PC-9 (cell line): ENCODE measurements at places on chromosomes 2 and 18.
A peak's percentile ranks its signal among the peaks of the same experiment; 100 is the strongest.

- H3K4me1 ChIP-seq: no peaks in the 10 kb centered on the region
- peaks cover 19% of the 10 kb centered on the region; the same call in 1 of the 2 replicates for H3K27me3 ChIP-seq
- H3K4me3 ChIP-seq: no peak overlapping the region
- no peak overlapping the region for H3K27ac ChIP-seq
- H3K36me3 ChIP-seq: no peaks in the 10 kb centered on the region
These were observed 2.0 kb upstream of the MYT1L start for GRCh38 chr2:2333076-2333475.

DNA sequence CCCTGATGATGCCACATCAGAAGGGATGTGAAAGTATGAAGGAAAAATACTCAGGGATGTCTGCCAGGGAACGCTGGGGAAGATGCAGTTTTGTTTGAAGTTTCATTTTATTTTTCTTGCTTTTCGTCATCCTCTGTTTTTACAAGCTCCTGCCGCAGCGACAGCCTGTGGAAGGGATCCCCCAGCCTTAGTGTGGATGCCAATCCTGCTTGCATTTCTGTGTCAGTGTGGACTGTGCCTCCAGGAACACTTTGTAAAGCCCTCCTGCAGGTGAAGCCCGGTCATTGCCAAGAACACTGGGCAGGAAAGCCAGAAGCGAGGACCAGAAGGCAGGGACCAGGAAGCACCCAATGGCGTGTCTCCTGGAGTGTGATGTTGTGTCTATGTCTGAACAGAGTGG is 234.3 kb downstream of the SEPTIN10 start:
- H3K36me3 ChIP-seq: no peaks in the 10 kb centered on the region
- no peak overlapping the region for H3K27ac ChIP-seq
- DNase-seq: no peak

DNA sequence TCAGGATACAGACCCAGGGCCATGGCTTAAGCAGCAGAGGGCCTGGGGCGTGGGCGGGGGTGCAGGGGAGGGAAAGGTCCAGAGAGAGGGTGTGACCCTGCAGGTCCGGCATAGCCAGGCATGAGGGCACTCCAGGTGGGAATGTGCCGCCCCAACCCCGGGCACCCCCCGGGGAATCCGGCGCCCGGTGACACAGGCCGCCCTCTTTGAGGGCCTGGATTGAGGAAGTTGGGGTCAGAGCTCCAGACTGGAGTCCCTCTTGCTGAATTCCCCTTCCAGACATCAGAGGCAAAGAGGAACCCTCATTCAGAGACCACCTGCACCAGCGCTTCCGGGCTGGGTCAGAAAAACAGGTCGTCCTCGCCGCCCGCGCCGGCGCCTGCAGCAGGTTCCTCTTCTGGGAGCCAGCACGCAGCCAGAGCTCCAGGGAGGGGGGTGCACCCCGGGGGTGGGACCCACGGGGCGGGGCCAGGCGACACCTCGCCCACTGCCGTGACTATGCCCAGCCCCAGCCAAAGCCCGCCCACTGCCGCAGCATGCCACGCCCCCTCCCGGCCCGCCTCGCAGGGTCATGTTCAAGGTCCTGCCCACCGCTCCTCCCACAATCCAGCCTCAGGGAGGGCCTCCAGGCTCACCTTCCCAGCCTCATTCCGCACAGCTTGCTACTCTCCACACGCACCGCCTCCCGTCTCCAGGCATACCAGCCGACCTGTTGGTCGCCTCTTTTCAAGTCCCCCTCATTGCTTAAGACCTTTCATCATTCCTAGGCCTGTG is 98.3 kb upstream of the ID2 start:
- H3K4me3 ChIP-seq: no peak overlapping the region
- H3K27ac ChIP-seq: no peak overlapping the region
- H3K36me3 ChIP-seq: no peaks in the 10 kb centered on the region

GRCh38 chr2:176675271-176675949 is 406.2 kb downstream of the MTX2 start:
- H3K4me1 ChIP-seq: no peaks in the 10 kb centered on the region
- no peak overlapping the region for H3K4me3 ChIP-seq
- no peak for DNase-seq
- no peak overlapping the region for H3K27ac ChIP-seq

- no peak overlapping the region for H3K27ac ChIP-seq
- peaks cover 47% of the 10 kb centered on the region for H3K4me1 ChIP-seq
- no peak for DNase-seq
- no peak overlapping the region for H3K4me3 ChIP-seq
- H3K36me3 ChIP-seq: peaks cover 24% of the 10 kb centered on the region; the same call in 1 of the 2 replicates
These were observed 4.9 kb downstream of the INHBB start for GRCh38 chr2:120350801-120351320.

GRCh38 chr2:85705680-85706039 is 11.5 kb downstream of the GNLY start:
- H3K36me3 ChIP-seq: no peaks in the 10 kb centered on the region
- H3K4me1 ChIP-seq: peaks cover 54% of the 10 kb centered on the region
- H3K4me3 ChIP-seq: 0 out of 2 replicates have a peak overlapping the region, but pooled peaks have one; percentile 17

- H3K4me3 ChIP-seq: no peak overlapping the region
- H3K36me3 ChIP-seq: no peaks in the 10 kb centered on the region
- H3K4me1 ChIP-seq: no peaks in the 10 kb centered on the region
- H3K27ac ChIP-seq: no peak overlapping the region
- DNase-seq: no peak
These were observed 20.1 kb upstream of the MREG start for GRCh38 chr2:216033403-216033802.

DNA sequence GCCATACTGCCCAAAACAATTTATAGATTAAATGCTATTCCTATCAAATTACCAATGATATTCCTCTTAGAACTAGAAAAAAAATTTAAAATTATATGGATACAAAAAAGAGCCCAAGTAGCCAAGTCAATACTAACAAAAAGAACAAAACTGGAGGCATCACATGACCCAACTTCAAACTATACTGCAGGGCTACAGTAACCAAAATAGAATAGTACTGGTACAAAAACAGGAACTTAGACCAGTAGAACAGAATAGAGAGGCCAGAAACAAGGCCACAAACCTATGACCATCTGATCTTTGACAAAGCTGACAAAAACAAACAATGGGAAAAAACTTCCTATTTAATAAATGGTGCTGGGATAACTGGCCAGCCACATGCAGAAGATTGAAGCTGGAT is 86.1 kb upstream of the KYNU start:
- no peaks in the 10 kb centered on the region for H3K27me3 ChIP-seq
- no peaks in the 10 kb centered on the region for H3K4me1 ChIP-seq
- no peak for DNase-seq
- no peak overlapping the region for H3K4me3 ChIP-seq
- no peaks in the 10 kb centered on the region for H3K36me3 ChIP-seq

DNA sequence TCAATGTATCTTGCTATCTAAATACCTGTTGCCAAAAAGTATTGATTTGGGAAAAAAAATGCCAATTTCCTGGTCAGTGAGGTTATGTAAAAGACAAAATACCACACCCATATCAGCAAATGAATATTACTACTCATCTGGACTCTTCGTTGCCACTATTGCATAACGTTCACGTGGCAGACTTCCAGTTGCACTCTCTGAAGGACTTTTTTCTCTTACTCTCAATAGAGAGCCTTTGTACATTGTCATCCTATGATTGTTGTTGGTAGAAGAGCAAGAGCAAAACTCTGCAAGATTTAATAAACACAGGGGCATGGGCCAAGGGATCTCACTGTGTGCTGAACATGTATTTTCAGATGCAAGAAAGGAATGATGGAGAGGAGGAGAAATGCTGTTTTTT is 689.8 kb downstream of the MBD2 start:
- H3K27me3 ChIP-seq: no peaks in the 10 kb centered on the region
- no peaks in the 10 kb centered on the region for H3K4me1 ChIP-seq
- H3K27ac ChIP-seq: no peak overlapping the region
- no peak overlapping the region for H3K4me3 ChIP-seq
- no peaks in the 10 kb centered on the region for H3K36me3 ChIP-seq
- no peak for DNase-seq

DNA sequence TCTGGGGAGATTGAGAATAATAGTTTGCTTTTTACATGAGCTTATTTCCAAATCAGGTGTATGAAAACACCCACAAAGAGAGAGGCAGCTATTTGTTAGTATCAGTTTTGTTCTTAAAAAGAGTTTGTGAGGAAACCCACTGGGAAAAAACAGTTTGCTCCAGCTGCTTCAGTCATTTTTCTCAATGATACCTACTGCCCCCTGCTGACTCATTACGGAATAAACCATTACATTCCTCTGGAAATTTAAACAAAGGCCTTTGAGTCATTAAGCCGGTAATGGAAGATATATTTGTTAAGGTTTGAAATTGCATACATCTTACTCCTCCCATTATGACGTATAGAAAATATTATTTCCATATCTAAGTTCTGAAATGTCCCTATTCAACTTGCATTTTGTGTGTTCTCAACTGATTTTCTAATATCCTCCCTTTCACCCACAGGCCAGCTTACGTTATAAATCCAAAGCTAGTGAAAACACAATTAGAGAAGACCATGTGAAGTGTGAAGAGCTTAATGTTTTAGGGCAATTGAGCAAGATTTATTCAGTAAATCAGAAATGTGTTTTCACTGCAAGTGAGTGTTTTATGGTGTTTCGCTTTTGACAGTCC is 761.6 kb downstream of the DSC3 start:
- H3K36me3 ChIP-seq: no peaks in the 10 kb centered on the region
- H3K4me3 ChIP-seq: no peak overlapping the region
- H3K27ac ChIP-seq: no peak overlapping the region
- H3K27me3 ChIP-seq: no peaks in the 10 kb centered on the region
- peak; percentile 2 for DNase-seq

DNA sequence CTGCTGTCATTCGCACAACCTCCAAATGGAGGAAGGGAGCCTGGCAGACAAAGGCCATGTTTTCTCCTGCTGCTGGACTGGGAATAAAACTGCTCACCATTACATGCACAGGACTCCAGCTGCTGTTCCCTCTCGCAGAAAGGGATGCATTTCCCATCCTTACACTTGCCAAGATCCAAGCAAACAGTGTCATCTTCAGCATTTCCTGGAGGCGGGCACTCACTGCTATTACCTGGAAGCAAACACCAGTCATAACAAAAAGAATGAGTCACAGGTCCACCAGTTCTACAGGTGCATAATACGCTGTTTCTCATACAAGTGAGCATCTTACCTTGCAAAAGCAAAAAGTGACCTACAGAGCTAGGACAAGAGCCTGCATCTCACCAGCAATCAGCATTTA is 22.7 kb downstream of the IAH1 start:
- H3K4me3 ChIP-seq: no peak overlapping the region
- no peaks in the 10 kb centered on the region for H3K27me3 ChIP-seq
- peaks cover 47% of the 10 kb centered on the region for H3K36me3 ChIP-seq
- H3K27ac ChIP-seq: no peak overlapping the region
- no peak for DNase-seq

DNA sequence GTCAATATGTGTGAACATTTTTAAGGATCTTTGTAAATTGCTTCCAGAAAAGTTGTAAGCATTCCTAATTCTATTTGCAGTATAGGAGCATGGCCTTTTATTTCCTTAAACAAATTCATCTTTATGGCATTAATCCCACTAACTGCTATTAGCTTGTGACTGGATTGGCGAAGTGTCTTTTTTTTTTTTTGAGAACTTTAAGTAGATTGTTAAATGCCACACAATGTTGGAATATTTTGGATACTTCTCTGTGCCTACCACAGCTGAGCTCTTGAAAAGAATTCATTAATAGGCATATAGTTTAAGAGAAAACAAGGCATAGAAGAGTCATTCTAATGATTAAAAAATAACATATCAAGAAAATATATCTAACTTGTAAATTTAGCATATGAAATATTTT is 129.7 kb downstream of the LAMA3 start:
- no peaks in the 10 kb centered on the region for H3K27me3 ChIP-seq
- H3K27ac ChIP-seq: no peak overlapping the region
- no peaks in the 10 kb centered on the region for H3K4me1 ChIP-seq
- no peak overlapping the region for H3K4me3 ChIP-seq
- H3K36me3 ChIP-seq: no peaks in the 10 kb centered on the region

DNA sequence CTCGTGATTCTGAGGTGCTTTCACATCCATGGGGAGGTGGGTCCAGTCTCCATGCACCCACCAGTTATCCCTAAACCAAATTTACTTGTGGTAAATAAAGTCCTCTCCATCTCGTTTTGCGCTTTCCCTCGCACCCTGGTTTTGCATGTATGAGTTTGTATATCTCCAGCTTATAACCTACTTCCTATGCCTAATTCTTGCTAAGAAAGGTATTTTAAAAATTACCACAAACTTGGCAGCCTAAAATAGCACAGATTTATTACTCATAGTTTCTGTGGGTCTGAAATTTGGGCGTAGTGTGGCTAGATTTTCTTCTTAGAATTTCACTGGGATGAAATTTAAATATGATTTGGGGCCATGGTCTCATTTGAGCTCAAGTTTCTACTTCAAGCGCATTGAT is 511.5 kb downstream of the NYAP2 start:
- H3K36me3 ChIP-seq: no peaks in the 10 kb centered on the region
- DNase-seq: no peak
- H3K27me3 ChIP-seq: no peaks in the 10 kb centered on the region
- no peak overlapping the region for H3K27ac ChIP-seq
- no peak overlapping the region for H3K4me3 ChIP-seq

DNA sequence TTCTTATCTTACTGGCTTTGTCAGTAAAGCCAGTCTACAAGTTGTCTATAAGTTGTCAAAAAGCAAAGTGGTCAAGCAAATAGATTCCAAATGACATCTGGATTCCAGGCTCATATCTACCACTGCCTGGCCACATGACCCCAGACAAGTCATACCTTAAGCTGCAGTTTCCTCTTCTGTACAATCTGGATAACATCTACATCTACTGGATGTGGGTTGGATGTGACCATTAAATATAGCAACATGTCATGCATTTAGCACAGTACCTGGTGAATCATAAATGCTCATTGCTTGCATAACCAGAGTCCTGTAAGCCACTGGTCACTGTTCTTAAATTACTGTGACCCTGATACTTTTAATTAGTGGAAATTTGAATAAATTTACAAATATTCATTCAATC is 16.8 kb downstream of the COBLL1 start:
- H3K27ac ChIP-seq: no peak overlapping the region
- DNase-seq: no peak
- H3K4me3 ChIP-seq: no peak overlapping the region
- peaks cover 17% of the 10 kb centered on the region for H3K4me1 ChIP-seq
- no peaks in the 10 kb centered on the region for H3K36me3 ChIP-seq
- H3K27me3 ChIP-seq: no peaks in the 10 kb centered on the region

- H3K36me3 ChIP-seq: no peaks in the 10 kb centered on the region
- H3K27me3 ChIP-seq: no peaks in the 10 kb centered on the region
- DNase-seq: no peak
These were observed 681 bp downstream of the ACADL start for GRCh38 chr2:210224591-210224940.

DNA sequence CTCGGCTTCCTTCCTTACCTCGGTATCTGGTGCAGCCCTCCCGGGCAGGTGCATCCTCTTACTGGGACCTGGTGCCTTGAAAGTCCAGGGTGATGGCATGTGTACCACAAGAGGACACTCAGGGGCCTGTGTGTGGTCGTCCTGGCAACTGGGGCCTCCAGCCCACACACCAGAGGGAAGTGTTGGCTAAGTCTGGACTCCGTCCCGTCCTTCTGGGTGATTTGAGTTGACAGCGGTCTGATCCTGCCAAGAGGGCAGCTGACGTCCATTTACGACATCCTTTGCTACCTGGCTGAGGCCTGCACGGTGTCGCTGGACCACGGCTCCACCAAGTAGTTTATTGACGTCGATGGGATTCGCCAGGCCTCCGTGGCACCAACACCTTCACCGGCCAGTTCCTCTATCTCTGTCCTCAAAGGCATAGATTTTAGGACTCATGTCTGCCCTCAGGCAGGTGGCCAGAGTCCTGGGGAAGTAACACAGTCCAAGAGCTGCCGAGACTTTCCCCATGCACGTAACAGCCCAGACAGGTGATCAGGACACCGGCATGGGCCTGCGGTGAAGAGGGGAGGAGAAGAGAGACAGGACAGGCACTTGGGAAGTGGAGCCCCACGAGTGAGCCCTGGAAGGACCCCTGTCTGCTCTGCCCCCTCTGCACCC is 186.0 kb upstream of the HDAC4 start:
- no peaks in the 10 kb centered on the region for H3K36me3 ChIP-seq
- H3K27ac ChIP-seq: no peak overlapping the region
- H3K4me3 ChIP-seq: no peak overlapping the region
- H3K4me1 ChIP-seq: no peaks in the 10 kb centered on the region
- H3K27me3 ChIP-seq: peaks cover 100% of the 10 kb centered on the region
- no peak for DNase-seq
